ENCODE measurements at places on chromosomes 4 and X.

DNA sequence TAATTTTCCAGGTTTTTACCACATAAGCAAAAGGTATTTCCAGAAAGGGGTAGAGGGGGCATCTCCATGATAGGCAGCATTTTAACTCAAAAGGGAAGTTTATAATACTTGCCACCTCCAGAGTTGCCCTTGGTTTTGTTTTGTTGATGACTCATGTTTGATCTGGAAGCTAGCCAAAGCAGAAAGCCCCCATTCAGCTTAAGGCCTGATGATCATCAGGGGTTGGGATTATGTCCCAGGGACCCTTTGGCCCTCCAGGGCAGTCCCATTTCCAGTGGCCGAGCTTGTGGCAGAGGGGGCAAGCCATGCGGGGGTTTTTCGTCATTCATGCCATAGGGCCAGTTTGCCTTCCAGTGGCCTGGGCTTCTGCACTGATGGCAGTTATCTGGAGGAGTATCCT is 143.0 kb upstream of the PLAC1 start:
- no peak for DNase-seq

DNA sequence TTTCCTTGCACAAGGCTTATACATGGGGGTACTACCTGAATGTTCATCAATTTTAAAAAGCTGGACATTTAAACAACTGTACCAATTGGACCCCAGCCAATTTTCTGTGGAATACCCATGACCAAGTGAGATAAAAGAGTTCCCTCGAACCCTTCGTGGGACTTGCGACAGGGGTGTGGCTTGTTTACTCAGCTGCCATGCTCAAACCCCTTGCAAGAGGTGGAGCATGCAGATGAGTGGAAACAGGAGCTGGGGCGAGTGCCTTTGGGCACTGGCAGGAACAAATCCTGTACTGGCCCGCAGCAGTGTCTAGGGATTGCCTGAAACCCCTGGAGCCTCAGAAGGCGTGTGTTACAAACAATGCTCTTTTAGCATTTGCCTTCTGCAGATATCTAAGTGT is 144.2 kb downstream of the PDHA2 start:
- DNase-seq = no peak

- no peak for DNase-seq
These were observed 92.1 kb upstream of the RPA4 start for GRCh38 chrX:96791559-96791958.

GRCh38 chrX:16113978-16114565 is 9.3 kb upstream of the GRPR start:
- DNase-seq = no peak

- no peak for DNase-seq
These were observed 5.2 kb upstream of the NDNF start for GRCh38 chr4:121077496-121077895.

- no peak for DNase-seq
These were observed 631.6 kb downstream of the SPRY1 start for GRCh38 chr4:124028182-124028581.

DNA sequence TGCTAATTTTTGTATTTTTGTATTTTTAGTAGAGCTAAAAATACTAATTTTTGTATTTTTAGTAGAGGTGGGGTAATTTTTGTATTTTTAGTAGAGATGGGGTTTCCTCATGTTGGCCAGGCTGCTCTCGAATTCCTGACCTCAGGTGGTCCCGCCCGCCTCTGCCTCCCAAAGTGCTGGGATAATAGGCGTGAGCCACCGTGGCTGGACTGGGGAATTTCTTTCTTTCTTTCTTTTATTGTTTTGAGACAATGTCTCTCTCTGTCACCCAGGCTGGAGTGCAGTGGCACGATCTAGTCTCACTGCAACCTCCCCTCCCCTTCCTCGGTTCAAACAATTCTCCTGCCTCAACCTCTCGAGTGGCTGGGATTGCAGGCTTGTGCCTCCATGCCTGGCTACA is 83.0 kb downstream of the FAM193A start:
- DNase-seq = no peak

GRCh38 chr4:189767941-189768340 is 172.7 kb upstream of the FRG1 start:
- DNase-seq = no peak

DNA sequence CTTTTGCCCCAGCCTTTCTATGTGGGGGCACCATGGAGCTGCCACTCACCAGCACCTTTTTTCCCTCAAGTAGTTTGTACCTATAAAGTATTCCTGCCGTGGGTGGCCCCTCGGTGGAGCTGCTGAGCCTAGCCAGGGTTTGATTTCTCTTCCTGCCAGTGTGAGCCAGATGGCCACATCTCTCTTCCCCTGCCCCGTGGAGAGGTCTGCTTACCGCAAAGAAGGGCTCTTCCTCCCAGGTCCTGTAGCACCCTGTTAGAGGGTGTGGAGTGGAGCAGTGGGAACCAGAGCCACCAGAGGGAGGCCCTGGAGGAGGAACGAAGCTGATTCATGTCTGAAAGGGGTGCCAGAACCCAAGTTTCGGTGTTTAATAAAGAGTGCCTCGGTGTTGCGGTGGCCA is 95.4 kb downstream of the PTTG2 start:
- DNase-seq = no peak

GRCh38 chr4:114365591-114365990 is 233.0 kb upstream of the UGT8 start:
- DNase-seq = no peak

DNA sequence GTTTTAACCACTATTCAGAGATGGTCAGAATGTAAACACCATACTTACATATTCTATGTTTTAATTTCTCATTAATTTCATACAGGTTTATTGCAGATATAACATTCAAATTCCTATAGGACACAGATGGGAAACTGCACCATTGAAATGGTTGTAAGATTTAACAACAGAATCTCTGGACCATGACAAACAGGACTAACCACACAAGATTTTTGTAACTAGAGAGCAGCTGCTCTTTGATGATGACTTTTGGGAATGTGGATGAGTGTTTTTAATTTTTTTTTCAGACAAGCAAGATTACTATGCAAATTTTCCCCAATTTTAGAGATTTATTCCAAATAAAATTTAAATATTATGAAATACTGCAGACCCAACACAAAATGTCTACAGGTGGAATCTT is 610.2 kb downstream of the PCDH18 start:
- DNase-seq = no peak

GRCh38 chr4:156933633-156934258 is 37.9 kb downstream of the PDGFC start:
- DNase-seq = no peak

DNA sequence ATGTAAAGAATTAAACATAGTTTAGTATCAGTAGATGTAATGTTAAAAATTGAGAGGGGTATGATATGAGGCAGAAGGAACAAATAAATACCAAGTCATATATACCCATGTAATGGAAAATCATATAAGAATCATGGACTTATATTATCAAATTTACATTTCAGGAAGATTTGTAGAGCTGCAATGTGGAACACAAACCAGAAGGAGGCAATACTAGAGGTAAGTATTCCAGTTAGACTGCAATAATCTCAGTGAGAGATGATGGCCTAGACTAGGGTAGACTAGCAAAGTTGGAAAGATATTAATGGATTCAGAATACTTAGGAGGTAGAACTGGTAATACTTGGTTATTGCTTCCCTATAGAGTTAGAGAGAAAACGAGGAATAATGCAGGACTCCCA is 603.0 kb upstream of the KLHL4 start:
- no peak for DNase-seq

DNA sequence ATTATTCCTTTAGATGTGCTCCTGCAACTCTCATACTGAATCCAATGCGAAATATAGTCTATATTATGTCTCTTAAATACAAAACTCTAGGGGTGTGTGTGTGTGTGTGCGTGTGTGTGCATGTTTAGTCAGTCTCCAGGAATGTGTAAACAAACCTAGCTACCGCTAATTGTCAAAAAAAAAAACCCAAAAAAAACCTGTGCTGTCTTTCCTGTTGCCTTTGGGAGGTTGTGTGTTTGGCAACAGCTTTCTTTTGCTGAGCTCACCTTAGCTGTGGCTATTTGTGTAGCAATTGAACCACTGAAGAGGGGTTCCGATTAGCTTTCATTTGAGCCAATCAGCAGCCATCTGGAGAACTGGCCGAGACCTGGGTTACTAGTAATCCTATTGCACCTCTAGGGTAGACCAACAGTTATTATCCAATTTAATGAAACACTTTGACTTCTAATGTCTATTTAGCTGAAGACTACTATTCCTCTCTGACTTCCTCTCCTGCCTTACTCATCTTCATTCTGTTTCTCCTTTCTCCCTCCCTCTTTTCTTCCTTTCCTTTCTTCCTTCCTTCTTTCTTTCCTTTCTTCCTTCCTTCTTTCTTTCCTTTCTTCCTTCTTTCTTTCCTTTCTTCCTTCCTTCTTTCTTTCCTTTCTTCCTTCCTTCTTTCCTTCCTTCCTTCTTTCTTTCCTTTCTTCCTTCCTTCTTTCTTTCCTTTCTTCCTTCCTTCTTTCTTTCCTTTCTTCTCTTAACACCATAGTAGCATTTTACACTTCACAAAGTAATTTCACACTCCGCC is 471.1 kb downstream of the GBA3 start:
- DNase-seq = no peak

- DNase-seq = no peak
These were observed 1349.5 kb downstream of the ADGRL3 start for GRCh38 chr4:62549601-62550000.

- DNase-seq = no peak
These were observed 90.2 kb downstream of the CBR4 start for GRCh38 chr4:168919706-168920324.

- no peak for DNase-seq
These were observed 15.1 kb upstream of the CLDN24 start for GRCh38 chr4:183337349-183337748.

GRCh38 chr4:25182937-25183336 is 22.7 kb upstream of the SEPSECS start:
- DNase-seq = no peak

DNA sequence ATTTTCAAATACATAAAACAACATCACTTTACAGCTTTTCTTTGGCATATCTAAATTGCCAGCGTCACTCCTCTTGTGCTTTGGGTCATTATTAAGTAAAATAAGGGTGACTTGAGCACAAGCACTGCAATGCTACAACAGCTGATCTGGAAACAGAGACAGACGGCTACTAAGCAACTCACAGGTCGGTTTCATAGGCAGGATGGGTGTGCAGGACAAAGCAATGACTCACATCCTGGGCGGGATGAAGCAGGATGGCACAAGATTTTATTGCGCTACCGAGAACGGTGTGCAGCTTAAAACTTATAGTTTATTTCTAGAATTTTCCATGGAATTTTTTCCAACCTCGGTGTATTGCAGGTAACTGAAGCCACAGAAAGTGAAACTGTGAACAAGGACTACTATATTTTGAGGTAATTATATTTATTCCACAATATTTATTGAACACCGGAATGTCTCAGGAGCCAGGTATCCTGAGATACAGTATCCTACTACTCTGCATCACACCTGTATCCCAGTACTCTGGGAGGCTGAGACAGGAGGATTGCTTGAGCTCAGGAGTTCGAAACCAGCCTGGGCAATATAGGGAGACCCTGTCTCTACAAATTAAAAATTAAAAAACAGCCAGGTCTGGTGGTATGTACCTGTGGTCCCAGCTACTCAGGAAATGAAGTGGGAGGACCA is 215.5 kb downstream of the APBB2 start:
- no peak for DNase-seq

DNA sequence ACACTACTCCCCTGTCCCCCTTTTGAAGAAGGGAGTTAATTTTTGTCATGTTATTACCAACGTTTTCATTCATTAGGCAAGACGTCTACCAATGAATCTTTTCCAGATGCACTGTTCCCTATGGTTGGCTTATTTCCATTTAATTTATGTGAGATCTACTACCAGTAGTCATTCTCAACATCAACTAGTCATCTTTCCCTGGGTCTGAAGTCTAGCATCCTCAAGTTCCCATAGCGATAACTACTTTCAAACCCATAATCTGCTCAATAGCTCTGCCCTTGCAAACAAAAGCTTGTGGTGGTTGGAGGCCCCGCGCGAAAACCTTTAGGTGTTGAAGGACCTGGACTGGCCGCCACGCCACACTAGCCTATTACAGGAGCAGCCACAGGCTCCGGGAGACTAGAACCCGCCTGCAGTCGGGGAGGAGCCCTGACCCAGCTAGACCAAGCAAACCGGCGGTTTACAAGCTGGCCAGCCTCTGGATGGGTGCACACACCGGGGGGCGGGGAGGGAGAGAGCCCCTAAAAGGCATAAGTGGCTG is 746 bp downstream of the PPAT start:
- DNase-seq = peak; percentile 43

DNA sequence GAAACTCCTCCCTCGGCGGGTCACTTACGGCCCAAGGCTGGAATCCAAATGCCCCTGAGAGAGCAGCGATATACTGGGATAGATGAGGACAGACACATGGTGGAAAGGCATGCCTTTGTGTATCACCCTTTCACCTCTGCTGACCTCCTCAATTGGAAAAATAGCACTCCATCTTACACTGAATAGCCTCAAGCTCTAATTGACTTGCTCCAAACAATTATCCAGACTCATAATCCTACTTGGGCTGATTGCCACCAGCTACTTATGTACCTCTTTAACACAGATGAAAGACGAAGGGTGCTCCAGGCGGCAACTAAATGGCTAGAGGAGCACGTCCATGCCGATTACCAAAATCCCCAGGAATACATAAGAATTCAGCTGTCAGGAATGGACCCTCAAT is 1142.2 kb downstream of the ARAP2 start:
- DNase-seq = no peak

- DNase-seq = no peak
These were observed 53.3 kb upstream of the BMP2K start for GRCh38 chr4:78722878-78723277.

- DNase-seq = no peak
These were observed 140.3 kb upstream of the ZXDB start for GRCh38 chrX:57451426-57452020.

GRCh38 chr4:8133897-8134563 is 24.6 kb downstream of the ABLIM2 start:
- no peak for DNase-seq

DNA sequence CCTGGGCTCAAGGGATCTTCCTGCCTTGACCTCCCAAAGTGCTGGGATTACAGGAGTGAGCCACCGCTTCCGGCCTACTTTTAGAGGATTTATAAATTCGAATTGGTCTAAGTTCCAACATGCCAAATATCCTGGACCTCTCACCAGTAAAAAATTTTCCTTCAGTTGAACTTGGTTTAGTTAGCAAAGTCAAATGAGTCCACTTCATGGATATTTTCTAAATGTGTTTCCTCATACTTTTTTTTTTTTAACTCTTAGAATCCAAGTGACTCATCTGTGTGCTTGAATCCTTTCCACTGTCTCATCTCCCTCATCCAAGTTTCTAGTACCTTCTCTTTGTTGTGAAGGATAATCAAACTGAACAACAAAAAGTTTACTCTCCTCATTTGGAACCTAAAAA is 49.7 kb downstream of the RBM47 start:
- no peak for DNase-seq

GRCh38 chr4:91359041-91360031 is 944.4 kb upstream of the GRID2 start:
- DNase-seq = no peak

DNA sequence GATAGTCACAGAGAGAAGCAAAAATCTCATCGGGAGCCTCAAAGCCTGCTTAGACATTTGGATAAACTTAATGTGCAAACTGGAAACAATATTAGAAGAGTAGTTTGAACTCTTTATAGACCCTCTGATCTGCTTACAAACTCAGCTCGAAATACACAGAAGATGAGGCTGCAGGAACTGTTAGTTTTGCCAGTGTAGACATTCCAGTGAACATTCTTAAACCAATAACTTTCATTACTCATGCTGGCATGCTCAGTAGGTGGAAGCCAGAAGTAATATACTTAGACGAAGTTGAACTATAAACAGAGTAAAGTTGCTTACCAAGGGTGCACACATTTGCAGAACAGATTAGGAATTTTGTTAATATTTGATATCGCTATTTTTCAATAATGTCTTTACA is 303.5 kb downstream of the ANKRD50 start:
- DNase-seq = no peak

All from activated CD4-positive, alpha-beta T cell treated with anti-CD3 and anti-CD28 coated beads, Interleukin-2, amount 10 ng/mL, durations not matched to agents 7 days and 5 days (primary cell).